ENCODE measurements at places on chromosomes 12 and 14.
A peak's percentile ranks its signal among the peaks of the same experiment; 100 is the strongest.

GRCh38 chr12:47071241-47071852 is 8.1 kb upstream of the PCED1B start:
- DNase-seq = no peak

- no peak for DNase-seq
Observed at GRCh38 chr12:130214686-130215395, 52.6 kb downstream of the FZD10 start.

GRCh38 chr14:73763396-73763795 is 49.2 kb upstream of the PNMA1 start:
- DNase-seq = no peak

DNA sequence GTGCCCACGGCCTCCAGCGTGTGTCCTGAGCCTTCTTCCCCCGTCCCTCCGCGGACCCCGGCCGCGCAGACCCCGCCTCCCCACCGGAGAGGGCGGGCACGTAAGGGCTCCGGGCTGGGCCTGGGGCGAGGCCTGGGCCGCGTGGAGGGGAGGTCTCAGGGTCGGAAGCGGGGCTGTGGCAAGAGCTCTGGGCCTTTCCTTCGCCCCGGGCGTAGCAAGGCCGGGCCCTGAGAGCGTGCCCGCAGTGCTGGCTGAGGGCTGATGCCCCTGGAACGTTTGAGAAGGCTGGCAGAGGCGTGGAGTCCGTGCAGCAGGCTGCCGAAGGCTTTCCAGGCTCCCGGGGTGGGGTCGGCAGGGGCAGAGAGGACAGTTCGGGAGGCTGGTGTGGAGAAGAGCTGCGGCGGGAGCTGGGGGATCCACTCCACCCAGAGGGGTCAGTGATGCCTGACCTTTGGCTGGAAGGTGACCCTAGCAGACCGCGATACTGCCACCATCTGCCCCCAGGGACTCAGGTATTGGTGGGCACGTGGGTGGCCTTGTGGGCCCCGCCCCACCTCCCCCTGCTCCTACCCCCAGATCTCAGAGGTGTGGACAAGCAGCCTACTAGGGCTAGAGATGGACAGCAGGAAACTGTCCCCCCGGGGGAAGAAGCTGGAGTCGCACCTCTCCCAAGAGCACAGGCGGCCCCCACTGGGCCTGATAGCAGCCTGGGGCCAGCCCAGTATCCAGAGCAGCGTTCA is 558 bp downstream of the TEX22 start:
- no peak for DNase-seq

GRCh38 chr14:103731481-103731880 is 15.9 kb downstream of the ZFYVE21 start:
- DNase-seq = no peak

DNA sequence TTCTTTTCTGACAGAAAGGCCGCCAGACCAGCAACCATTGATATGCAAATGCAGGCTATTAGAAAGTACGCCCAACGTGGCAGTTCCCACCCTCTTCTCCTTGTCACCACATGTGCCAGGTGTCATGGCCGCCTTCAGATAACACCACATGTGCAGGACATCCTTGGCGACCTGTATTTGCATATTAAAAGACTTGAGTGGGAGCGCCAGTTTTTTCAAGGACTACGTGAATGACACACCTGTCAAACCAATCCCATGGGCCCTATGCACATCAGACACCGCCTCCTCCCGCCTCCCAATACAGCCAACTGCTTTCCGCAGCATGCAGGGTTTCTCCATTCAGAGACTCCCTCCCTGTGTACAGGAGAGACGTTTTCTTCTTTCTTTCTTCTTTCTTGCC is 318.6 kb upstream of the FAR2 start:
- DNase-seq = no peak

GRCh38 chr12:120563495-120563894 is 17.7 kb downstream of the POP5 start:
- no peak for DNase-seq

GRCh38 chr12:123064366-123064765 is 83.9 kb downstream of the ARL6IP4 start:
- DNase-seq = no peak

- DNase-seq = peak; percentile 45
Observed at GRCh38 chr14:50736932-50737419, 68.9 kb upstream of the SAV1 start.

- DNase-seq = no peak
Observed at GRCh38 chr14:40347675-40348074, 915.4 kb upstream of the FBXO33 start.

GRCh38 chr14:41597647-41598046 is 9.0 kb upstream of the LRFN5 start:
- no peak for DNase-seq

DNA sequence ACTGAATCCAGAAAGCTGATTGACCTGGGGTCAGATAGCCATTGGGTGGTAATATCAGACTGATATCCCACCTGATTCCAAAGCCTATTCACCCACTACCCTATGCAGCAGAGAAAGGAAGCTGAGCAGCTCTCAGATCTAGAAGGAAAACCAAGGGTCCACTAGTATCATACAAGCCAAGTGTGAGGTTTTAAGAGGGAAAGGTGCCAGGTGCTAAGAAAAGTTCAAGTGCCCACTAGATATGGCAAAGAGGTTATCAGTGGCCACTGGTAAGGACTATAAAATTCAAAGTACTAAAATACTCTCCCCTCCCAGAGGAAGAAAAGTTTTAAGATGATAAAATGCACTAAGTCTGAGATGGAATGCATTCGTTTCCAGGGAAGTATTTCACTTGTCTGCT is 85.6 kb downstream of the PPM1H start:
- no peak for DNase-seq

- DNase-seq = no peak
Observed at GRCh38 chr14:34931206-34931605, 51.6 kb upstream of the SRP54 start.

- no peak for DNase-seq
Observed at GRCh38 chr12:3965046-3965445, 91.8 kb upstream of the PARP11 start.

GRCh38 chr12:55061024-55061423 is 41.2 kb downstream of the NEUROD4 start:
- DNase-seq = no peak

- DNase-seq = no peak
Observed at GRCh38 chr12:98532687-98533304, 17.4 kb downstream of the TMPO start.

DNA sequence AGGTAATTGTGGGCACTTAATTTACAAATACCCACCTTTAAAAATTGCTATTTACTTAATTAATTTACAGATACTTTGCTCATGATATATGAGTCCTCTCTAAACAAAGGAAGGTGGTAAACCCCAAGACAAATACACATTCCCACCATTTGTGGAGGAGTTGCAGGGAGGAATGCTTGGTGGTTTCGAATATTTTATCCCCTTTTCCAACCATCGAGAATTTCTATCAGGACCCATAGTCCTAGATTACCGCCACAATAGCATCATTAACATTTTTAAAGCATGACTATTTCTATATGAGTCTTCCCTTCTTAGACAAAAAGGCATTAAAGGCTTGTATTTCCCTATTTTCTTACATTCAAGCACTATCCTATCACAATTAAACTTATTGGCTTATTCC is 34.2 kb upstream of the PLEKHA5 start:
- DNase-seq = no peak

GRCh38 chr14:89331398-89331797 is 85.6 kb downstream of the FOXN3 start:
- DNase-seq = no peak

DNA sequence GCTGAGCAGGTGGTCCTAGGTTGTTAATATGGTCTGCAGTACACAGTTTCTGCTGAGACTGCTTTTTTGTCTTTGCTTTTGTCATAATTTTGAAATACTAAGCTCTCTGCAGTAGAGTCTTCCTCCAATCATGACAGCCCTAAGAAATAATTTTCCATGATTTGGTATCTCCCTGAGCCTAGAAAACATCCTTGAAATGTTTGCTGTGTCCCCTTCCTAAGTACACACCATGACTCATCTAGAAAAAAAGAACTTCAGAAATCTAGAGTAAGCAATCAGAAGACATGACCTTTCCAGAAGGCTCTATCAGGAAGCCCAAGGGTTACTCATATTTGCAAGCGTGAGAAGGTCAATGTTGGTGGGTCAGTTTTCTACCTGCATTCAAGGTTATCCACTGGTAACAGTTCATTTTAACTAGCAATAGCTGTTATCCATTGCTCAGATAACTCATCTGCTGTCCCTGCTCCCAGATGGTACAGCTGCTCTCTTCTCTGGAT is 16.4 kb downstream of the DAD1 start:
- DNase-seq = no peak

DNA sequence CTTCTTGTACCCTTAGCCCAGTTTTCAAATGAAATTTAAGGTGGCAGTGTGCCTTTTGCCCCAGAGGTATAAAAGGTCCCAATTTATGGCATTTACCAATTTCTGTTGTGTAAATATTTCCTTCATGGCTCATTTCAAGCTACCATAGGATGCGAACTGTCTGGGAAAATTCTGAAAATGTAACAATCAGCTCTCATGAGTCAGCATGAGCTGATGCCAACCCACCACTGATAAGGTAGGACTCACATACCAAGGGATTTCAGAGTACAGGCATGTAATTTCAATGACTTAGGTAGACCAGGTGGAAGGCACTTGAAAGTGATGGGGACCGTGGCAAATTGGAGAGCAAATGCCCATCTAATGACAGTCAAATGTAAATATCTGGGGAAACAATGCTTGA is 169.5 kb downstream of the TTC8 start:
- DNase-seq = peak; percentile 95

DNA sequence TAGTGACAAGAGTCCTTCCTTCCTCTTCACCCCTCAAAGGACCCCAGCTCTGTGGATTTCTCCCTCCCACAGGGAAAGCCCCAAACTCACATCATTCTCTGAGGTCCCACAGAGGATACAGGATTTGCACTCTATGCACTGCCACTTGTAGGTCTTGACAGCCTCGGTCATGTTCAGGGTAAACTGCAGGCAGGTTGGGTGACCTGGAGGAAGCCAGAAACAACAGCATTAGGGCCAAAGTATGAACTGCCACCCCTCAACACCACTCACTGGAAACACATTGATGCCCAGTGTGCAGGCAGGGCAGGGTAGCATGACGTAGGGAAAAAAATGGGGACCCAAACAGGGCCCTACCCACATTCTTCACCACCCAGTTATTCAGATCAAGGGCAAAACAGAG is 264.4 kb downstream of the DPF3 start:
- DNase-seq = no peak

DNA sequence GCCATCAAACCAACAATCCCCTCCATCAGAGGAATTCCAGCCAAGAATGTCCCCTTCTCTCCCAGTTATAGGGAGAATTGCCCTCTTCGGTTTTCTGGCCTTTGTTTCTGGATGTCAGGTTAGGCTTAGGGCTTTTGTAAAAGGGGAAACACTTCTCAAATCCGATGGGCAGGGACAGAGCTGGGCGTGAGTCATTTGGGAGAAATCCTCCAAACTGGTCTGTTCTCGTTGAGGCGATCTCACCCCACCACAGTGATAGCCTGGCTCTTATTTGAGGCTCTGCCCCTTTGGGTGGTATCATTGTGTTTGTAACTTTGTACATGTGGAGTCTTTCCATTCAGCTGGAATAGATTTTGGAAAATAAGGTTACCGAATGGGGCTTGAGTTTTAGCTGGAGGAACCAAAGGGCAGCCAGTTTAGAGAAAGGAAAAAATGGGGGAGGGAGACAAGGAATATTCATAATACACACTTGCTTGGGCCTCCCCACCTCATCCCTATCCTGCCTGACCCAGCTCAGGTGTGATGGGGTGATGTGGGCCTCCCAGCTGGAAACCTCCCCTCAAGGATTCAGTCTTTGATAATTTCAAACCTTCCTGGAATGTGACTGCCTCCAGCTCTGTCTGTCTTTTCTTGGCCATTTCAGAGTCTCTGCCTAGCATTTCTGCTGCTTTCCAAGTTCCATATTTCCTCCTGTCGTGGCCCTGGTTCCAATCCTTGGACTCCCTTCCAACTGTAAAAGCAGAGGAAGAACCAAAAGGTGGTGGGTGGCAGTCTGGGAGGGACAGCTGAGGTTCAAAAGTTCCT is 7.5 kb downstream of the HOXC4 start:
- DNase-seq = no peak

DNA sequence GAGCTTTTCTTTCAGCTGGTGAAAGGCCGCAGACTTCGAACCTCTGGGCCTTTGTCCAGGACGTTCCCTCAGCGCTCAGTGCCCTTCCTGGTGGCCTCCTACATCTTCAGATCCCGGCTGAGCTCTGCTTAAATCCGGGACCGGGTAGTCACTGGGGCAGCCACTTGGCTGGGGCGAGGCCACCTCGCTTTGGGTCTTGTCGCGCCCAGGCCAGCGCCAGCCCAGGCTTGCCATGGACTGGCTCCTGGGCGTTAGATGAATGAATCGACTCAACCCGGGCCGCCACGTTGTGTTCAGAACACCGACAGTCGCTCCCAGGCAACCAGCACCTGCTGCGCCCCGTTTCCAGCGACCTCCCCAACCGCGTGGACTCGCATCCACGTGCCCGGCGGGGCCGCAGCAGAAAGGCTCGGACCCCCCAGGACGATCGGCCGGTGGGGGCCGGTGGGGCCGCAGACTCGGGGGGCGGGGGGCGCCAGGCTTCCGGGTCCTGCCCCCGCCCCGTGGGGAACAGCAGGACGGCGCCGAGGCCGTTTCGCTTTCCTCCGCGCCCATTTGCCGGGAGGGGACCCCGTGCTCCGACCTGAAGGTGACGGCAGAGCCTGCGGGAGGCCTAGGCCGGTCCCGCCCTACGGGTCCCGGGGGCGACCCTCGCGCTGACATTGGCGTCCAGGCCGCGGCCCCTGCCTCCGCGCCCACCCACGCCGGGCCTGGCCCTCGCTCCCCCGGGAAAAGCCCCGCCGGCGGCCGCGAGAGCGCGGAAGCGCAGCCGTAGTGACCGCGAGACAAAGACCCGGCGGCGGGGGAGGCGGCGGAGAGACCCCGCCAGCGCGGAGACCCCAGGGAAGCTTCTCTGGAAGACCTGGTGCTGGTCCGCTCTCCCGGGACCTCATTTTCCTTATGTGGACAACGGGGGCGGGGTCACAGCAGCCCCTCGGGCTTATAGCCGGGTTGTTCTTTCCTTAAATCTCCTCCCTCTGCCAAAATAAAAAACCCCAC is 37.3 kb upstream of the RCOR1 start:
- DNase-seq = peak; percentile 74

GRCh38 chr12:68559984-68560850 is 50.5 kb upstream of the RAP1B start:
- DNase-seq = no peak

GRCh38 chr14:93035917-93036651 is 79.6 kb downstream of the ITPK1 start:
- no peak for DNase-seq

- no peak for DNase-seq
Observed at GRCh38 chr12:45872446-45872845, 117.9 kb downstream of the SCAF11 start.

- no peak for DNase-seq
Observed at GRCh38 chr14:59768855-59769375, 101.7 kb downstream of the RTN1 start.

- no peak for DNase-seq
Observed at GRCh38 chr14:68576031-68576430, 216.8 kb downstream of the ZFP36L1 start.

Measured in DMS79 treated with DMSO at 0.1 percent for 48 hours (cell line).